ENCODE measurements at places on chromosomes 6 and 20.

DNA sequence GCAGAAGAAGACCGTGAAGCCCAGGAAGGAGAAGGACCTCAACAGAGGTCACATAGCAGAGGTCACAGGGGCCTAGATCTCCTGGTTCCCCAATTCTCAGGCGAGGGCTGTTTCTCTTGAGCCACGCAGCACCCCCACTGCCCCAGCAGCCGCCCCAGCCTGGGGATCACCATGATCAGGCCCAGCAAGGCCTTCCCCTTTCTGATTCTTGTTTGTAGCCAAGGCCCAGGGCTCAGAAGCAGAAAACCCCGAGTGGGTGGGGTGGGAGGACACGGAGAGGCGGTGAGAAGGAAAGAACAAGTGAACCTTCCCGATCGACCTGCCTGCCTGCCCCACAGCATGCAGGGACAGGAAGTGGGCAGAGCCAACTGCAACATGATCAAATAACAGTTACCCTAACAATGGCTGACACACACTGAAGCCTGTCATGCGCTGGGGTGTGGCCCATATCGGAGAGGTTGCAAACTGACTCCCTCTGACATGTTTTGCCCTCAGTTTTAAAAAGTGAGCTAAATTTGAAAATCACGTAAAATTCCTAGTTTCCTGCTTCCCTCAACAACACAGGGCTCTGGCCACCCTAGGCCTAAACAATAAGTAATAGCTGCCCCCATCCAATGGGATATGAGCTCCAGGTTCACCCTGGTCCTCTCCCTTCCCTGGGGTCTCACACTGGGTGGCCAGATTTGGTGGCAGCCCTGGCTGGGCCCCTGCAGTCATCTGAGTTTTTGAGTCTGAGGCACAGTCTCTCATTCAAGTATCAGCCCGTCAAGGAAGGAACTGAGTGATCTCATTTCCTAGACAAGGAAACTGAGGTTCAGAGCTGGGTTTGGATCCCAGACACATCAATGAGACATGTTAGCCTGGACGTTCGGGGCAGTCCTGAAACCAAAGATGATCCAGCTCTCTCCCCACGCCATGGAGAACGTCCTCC is 6.5 kb downstream of the PEDS1 start:
- no peak for DNase-seq

DNA sequence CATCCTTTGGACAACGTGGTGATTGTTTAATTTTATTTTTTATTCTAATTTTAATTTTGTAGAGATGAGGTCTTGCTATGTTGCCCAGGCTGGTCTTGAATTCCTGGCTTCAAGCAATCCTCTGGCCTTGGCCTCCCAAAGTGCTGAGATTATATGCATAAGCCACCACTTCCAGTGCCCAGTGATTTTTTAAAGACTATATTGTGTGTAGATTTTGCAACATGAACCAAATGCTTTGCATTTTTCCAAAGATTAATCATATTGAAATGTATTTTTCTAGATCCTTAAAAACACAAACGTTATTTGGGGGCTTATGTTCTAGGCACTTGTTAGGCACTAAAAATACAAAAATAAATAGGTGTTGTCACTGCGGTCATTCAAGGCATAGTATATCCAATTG is 117.6 kb upstream of the CCN2 start:
- no peak for DNase-seq

GRCh38 chr6:115766745-115767462 is 293.8 kb downstream of the FRK start:
- no peak for DNase-seq

- no peak for DNase-seq
Measured at GRCh38 chr6:40427196-40427595, 160.0 kb downstream of the LRFN2 start.

- DNase-seq = no peak
Measured at GRCh38 chr20:45223136-45223535, 2.0 kb downstream of the SEMG2 start.

- no peak for DNase-seq
Measured at GRCh38 chr6:37987559-37987958, 168.0 kb downstream of the ZFAND3 start.

DNA sequence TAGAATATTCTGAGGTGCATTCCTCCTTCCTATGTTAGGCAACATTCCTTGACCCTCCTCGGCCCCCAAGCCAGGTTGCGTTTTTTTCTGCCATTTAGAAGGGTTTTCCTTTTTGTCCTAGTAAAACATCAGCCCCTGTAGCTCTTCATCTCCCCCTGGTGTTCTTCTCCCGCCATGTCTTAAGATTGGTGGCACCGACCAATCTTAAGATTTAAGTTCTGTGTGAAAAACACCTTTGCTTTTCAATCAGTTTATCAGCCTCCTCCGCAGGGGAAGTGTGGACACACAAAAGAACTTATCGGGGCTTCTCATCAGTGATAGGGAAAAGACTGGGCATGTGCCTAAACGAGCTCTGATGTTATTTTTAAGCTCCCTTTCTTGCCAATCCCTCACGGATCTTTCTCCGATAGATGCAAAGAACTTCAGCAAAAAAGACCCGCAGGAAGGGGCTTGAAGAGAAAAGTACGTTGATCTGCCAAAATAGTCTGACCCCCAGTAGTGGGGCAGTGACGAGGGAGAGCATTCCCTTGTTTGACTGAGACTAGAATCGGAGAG is 719 bp upstream of the EDN1 start:
- peak; percentile 53 for DNase-seq

DNA sequence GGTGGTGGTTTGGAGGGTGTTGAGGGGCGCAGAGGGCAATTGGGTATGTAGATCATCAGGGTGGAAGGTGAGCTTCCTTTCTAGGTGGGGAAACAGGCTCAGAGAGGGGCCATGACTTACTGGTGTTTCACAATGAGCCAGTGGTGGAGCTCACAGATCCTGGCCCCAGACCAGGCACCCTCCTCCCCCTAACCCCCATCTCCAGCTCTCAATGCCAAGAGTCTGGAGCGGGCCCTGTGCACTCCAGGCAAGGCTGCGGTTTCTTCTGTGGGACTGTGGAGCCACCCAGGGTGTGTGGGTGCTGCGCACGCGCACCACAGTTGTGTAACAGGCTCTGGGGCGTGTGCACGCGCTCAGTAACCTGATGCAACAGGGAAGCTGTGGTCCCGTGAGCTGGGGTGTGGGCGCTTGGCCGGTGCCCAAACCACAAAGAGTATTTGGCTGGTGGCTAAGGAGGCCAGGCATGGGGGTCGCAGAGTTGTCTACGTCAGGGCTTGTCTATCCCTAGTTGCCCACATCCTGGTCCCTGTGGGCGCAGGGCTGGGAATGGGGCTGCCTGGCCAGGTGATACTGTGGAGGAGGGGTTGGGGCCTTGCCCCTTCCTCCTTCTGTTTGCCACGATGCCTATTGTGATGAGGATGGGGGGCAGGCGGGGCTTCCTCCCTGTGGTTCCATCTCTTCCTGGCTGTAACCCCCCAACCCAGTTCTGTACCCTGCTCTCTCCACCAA is 37.5 kb upstream of the MRPS18A start:
- DNase-seq = no peak

GRCh38 chr6:73565767-73566485 is 45.1 kb upstream of the EEF1A1 start:
- no peak for DNase-seq

DNA sequence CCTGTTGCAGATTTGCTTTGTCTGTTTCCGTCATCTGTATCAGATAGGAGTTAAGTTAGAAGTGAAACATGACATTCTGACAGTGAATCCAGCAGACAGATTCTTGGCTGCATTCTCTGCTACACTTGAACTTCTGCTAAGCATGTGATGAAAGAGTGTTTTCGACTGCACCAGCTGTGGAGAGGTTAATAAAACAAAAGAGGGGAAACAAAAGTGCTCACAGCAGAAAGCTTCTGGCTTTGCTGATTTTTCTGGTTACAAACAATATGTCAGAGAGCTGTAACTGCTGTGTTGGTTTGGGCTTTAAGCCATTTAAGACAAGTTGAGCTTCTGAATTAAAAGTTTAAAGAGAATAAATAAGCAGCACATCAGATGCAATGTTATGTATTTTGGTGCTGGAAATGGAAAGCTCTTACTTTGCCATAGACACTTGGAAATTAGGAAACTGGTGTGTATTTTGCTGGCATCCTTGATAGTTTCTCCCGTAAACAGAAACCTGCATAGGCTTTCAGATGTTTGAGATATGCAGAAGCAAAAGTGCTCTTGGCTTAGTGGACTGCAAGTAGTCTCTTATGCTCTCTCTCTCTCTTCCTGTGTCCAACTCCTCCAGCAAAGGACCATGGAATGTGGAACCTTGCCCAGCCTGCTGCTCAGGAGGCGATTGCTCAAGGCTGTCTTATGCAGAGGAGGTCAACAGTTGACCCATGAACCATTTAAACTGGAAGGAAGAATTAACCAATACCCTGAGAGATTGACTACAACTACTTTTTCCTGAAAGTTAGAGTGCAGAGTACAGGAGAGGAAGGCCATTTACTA is 104.9 kb downstream of the RPS12 start:
- peak; percentile 29 for DNase-seq

- no peak for DNase-seq
Measured at GRCh38 chr20:62503401-62504178, 27.8 kb upstream of the GATA5 start.

DNA sequence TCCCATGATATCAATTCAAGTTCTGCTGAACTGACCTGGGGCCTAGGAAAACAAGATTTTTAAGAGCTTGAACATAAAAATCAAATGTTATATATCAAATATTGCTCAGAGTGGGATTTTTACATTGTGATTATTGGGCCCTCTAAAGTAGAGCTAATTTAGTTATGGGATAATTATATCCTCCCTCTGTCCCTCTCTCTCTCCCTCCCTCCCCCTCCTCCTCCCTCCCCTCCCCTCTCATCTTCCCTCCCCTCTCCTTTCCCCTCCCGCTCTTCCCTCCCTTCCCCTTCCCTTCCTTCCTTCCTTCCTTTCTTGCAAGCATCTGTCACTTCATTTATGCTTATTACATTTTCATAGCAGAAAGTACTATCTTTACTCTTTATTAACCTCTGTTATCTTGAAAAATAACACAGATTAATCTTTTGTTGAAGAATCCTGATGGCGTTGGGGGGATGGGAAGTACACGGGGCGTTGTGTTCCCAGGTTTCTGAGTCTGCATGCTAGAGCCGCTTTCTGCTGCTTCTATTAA is 32.8 kb downstream of the KIF25 start:
- no peak for DNase-seq

DNA sequence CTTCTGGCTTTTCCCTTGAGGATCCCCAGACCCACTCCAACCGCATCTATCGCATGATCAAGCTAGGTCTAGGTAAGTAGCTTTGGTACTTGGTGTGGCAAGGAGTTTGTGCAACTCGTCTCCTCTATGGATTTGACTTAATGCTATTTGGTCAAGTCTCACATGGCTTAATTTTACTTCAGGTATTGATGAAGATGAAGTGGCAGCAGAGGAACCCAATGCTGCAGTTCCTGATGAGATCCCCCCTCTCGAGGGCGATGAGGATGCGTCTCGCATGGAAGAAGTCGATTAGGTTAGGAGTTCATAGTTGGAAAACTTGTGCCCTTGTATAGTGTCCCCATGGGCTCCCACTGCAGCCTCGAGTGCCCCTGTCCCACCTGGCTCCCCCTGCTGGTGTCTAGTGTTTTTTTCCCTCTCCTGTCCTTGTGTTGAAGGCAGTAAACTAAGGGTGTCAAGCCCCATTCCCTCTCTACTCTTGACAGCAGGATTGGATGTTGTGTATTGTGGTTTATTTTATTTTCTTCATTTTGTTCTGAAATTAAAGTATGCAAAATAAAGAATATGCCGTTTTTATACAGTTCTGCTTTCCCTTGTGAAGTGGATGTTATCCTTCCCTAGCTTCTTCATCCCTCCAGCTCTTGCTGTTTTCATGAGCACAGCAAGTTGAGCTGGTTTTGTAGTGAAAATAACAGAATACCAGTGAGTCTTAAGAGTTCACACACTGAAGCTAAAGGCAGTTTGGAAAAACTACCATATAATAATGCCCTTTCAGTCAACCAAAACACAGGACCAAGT is 3.8 kb downstream of the SLC35B2 start:
- DNase-seq = no peak

GRCh38 chr6:3791526-3792203 is 40.2 kb upstream of the PXDC1 start:
- no peak for DNase-seq

DNA sequence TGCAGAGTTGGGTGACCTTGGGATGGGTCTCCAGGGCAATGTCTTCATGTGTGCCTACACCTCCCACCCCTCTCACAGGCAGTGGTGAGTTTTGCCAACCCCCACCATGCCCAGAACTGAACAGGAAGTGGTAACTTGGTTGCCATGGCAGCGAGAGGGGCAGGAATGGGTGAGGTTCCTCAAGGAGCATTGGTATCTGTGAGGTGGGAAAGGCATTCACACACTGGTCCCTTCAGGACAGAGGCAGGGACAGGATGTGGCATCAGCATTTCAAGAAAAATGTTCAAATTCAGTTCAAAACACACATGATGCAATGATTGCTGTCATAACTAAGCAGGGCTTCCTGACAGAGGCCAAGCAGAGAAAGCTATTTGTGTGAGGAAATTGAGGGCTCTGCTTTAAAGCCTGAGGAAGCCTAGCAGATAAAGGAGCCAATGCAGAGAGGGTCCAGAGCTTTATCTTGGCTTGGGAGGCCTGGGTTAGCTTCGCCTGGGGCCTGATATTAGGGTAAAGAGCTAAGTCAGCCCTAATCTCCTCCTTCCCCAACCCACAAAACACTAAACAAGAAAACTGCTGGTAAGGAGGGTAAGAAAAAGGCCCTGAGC is 551 bp downstream of the TREML2 start:
- no peak for DNase-seq

GRCh38 chr6:132624175-132624574 is at the start of gene TAAR2:
TAAR2 (minus strand) TSS chr6:132624275; CDS start chr6:132624275, 0 bp downstream.
- DNase-seq = no peak

DNA sequence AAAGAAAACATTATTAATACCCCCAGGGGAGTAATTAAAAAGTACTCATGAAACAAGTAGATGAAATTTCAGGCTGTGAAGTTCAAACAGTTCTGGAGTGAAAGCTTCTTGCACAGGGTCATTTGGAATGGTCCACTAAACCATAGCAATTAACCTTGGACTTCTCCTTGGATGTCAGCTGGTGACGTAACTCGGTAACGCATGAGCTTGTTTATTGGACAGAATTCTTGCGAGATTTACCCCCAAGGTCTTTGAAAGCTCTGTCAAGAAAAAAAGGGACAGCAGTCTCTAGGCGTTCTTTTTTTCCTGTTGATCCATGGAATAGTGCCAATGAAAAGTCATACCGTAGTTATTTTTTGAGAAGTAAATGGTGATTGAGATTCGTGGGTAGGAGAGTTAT is 2.2 kb downstream of the CD83 start:
- no peak for DNase-seq

- no peak for DNase-seq
Measured at GRCh38 chr20:41334036-41334435, 6.6 kb upstream of the LPIN3 start.

GRCh38 chr20:60046011-60046413 is 87.8 kb downstream of the CDH26 start:
- DNase-seq = no peak

GRCh38 chr6:3719462-3720308 is 31.8 kb downstream of the PXDC1 start:
- DNase-seq = no peak

DNA sequence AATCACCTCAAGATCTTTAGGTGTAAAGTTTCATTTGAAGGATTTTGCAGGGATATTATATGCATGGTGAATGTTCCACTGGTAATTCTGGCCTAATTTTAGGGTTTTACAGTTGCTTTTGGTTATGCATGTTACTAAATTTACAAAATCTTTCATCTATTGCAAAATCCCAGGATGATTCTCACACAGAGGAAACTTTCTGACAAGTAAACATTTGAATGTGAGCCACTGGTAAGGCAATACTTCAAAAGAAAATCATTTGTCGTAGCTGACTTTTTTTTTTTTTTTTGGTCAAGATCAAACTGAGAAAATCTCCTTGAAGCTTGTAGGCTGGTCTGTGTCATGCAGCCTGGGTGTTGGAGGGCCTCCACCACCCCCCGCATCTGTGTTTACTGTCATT is 141.9 kb upstream of the EXOC2 start:
- DNase-seq = no peak

Data from renal cortex interstitium (tissue), 15 donors.